ENCODE measurements at places on chromosomes 1 and 21.

- DNase-seq: no peak
These were observed 8.6 kb downstream of the PRKACB start for GRCh38 chr1:84152649-84153056.

- peak; percentile 68 for DNase-seq
These were observed 317.4 kb upstream of the RUNX1 start for GRCh38 chr21:35366394-35367080.

DNA sequence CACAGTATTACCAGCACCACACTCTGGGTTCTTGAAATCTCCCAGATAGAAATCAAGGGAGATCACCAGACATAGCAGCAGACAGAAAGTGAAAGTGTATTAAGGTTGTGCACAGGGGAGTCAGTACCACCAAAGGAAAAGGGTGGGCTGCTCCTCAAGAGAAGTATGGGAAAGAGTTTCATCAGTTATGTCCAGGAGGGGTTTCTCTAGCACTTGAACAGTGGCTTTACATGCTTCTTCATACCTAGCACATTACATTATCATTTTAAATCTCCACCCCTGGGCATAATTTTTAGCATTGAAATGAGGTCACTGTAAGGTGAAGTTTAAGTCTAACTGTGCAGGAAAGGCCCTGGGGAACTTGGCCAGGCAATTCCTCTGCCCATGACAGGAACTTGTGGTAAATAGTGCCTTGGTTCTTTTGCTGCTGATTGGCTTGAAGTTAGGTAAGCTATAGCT, 601.0 kb downstream of the NUF2 start:
- DNase-seq: no peak

GRCh38 chr1:174031099-174031498, 8.9 kb upstream of the RC3H1 start:
- DNase-seq: no peak

- DNase-seq: peak; percentile 26
These were observed 68.5 kb upstream of the GADD45A start for GRCh38 chr1:67616394-67616985.

DNA sequence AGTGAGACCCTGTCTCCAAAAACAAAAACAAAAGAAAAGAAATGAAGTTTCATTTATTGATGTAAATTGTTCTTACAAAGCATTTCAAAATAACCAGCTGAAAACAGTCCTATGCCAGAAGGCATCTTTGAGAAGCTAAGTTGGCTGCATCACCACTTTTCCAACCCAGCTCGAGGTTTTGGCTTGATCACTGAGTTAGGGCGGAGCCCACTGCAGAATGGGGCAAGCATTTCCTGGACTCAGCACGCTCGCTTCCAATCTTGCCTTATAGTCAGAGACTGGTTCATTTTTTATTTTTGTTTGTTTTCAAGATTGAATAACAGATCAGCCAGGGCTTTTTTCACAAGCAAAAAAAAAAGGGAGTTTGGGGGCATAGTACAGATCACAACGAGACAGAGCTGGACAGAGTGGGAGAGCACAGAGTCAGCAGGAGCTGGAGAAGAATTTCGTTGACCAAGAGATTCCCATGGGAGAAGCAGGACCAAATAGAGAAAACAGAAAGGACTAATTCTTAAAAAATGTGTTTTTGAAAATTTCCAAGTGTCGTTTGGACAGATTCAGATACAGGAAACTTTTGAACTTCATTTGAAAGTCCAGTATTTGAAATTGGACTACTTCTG, 23.5 kb upstream of the COL6A1 start:
- DNase-seq: peak; percentile 84

GRCh38 chr1:223725578-223725977, 13.2 kb downstream of the CAPN2 start:
- no peak for DNase-seq

Data from GM03348 (cell line).